ENCODE measurements at places on chromosomes 12 and 14. TPM values are rescaled to one million over a fixed set of nuclear protein-coding genes. Genes with fewer than 3 reads are reported as not detected.

AMN gene
- 15.0 TPM for polyA plus RNA-seq

- no peak for DNase-seq
Observed at GRCh38 chr12:60441577-60441976, 845.7 kb downstream of the SLC16A7 start.

DNA sequence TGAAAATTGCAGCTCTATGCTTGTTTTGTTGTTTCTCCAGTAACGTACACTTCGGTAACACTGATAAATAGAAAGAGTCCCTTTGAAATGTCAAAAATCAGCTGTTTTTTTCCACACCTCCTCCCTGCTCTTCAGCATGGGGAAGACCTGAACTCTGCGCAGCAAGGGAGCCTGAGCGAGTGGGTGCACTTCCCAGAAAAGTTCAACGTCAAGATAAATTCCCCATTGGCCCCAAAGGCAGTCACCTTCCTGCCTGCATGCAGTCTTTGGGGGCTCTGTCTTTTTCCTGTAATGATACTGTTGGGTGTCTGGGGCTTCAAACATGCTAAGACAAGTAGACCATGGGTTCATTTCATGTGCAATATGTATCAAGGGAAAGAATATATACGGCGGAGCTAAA is 8.8 kb upstream of the FOXG1 start:
- DNase-seq, result no peak

DNA sequence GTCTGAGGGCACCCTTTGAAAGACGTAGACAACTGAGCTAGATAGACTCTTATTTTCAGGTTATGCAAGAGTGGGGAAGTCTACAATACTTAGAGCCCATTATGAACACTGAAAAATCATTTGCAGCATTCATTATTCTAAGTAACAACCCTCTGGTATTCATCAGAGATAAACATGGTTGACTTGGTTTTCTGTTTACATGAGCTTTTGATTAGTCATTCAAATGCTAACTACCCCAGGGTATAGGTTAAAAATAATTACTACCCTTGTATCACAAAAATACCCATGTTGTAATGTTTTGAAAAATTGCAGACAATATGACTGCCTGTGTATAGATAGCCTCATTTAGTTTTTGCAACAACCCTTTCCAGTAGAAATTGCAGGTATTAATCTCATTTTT is 78.5 kb downstream of the PPFIBP1 start:
- DNase-seq, result no peak

- no peak for DNase-seq
Observed at GRCh38 chr14:65531148-65531547, 118.6 kb downstream of the FUT8 start.

CCDC88C gene
- polyA plus RNA-seq, result 16.5 TPM

GRCh38 chr12:237026-237815 is 23.3 kb upstream of the SLC6A12 start:
- no peak for DNase-seq

GRCh38 chr12:97640826-97641225 is 178.2 kb downstream of the RMST start:
- DNase-seq, result no peak

All from lung (tissue), 17 donors.